ENCODE measurements at places on chromosomes 2 and 18.

GRCh38 chr2:217462121-217462520 is 540.7 kb downstream of the TNS1 start:
- DNase-seq = no peak

DNA sequence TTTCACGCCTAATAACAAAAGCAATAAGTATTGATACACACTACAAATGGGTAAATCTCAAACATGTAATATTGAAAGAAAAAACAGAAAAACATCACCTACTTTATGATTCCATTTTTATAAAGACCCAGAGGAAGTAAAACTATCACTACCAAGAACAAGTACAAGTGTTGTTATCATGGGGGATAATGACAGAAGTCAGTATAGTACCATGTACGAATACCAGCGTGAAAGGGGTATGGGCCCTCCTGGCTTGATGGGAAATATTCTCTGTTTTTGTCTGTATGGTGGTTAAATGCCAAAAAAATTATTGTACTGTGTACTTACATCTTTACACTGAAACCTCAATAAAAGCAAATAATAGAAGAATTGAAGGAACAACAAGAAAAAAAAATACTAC is 665.7 kb downstream of the TMEM182 start:
- no peak for DNase-seq

DNA sequence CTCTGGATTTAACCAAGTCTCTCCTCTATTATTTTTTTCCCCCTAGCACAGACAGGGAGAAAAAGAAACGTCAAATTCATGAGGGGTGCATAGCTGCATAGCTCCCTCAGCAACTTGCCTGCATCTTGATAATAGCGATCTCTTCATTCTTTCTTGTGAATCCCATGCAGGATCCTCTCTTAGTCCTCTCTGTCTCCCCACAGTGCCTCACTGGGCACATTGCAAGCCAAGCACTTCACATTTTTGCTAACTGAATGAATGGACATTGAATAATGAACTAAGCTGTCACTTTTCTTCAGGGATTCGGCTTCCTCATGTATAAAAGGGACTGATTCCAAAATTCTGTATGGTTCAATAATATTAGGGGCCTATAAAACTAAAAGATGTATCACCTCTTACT is 2.9 kb upstream of the EPB41L3 start:
- DNase-seq = no peak

GRCh38 chr2:27152796-27153464 is 4.1 kb downstream of the TCF23 start:
- no peak for DNase-seq

GRCh38 chr18:35862119-35862640 is 110.3 kb upstream of the RMP24 start:
- no peak for DNase-seq

DNA sequence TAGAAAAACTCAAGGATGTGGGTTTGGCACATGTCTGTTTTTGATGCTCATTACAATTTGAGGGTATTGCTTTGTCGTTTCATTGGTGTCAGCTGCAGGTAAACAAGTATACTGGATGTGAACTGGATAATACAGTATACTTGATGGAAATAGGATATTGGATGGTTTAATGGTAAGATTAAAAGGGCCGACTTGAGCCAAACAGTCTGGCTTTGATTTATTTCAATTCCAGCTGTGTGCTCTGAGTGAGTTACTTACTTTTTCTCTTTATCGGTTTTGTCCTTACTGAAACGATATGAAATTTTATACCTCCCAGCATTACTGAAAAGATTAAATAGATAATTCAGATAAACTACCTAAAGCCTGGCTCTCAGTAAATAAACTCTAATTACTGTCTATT is 227.6 kb downstream of the ASXL3 start:
- no peak for DNase-seq

DNA sequence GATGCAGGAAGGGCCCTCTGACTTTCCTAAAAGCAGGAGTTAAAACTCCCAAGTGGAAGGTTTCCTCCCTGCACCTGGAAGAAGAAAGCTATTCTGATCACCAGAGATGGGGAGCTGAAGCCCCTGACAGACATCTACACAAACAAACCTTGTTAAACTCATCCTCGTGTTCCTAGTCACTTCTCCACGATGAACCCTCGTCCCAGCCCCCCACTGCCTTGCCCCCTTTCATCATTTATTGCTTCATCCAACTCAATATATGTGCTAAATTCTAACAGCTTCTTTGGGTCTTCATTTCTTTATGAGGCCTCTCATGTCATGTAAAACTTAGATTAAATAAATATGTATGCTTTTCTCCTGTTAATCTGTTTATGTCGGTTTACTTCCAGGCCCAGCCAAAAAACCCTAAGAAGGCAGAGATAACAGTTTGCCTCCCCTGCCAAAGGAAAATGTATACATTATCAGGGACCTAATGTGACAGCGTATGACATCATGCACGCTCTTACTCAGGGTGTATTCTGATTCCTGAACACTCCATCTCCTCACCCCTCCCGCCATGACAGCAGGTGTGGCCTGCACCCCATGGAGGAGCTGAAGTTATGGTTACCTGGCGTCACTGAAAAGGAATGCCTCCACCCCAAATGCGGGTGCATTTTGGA is 287.2 kb downstream of the STK39 start:
- DNase-seq = no peak

DNA sequence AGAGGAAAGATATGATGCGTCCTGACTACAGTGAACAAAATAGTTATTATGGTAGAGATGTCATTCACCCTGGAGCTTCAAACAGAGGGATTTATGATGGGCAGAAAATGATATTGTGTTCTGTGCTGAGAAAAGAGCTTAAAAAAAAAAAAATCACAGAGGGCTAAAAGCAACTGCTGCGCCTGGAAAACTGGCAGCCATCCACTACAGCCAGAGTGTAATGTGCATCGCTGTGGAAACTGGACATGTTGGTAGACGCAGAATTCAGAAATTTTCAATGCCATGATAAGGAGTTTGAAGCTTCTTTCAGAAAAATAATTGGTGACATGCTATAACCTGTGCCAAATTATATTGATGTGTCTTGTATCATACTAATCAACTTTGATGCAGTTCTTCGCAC is 122.9 kb upstream of the SOX11 start:
- DNase-seq = no peak

GRCh38 chr18:55073116-55073515 is 113.9 kb upstream of the CCDC68 start:
- no peak for DNase-seq

GRCh38 chr2:140270224-140270623 is 1490.0 kb upstream of the NXPH2 start:
- no peak for DNase-seq

DNA sequence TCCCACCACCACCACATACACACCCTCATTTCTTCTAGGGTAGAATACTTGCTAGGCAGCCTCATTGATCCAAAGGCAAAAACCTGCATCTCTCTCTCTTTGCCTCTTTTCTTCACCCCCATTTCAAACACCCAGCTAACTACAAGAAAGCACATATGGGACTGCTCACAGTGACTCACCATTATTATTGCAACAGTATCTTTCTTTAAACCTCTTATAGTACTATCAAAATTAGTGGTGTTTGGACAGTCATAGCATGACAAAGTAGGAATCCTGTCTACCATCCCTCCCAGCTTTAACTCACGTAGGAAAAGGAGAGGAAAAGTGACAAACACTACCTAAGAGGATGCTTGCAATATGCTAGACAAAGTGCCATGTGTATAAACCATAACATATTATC is 422.5 kb upstream of the CRIM1 start:
- no peak for DNase-seq

DNA sequence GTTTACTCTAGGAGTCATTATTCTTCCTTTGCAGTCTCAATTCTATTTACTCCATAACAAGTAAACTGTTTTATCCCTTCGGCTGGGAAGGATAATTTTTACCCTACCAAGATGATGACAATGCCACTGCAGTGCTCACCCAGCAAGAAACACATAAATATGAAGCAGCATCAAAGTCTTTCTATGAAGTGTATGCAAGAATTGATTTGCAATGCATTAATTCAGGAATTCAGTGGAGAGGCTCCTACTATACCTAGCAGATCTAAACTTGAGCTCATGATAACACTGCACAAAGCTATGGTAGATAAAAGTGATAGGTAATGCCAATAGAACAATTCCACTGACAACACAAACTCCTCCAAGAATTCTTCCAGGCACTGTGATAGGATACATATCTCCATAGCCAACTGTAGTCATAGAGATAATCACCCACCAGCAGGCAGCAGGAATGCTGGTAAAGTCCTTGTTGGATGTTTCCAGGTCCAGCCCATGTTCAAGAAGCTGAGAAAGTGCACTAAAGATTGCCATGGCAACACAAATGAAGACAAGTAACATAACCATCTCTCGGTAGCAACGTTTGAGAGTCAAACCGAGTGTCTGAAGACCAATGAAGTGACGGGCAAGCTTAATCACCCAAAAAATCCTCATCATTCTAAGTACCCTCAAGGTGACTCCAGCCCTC is 49.9 kb downstream of the KCNG3 start:
- DNase-seq = no peak

GRCh38 chr2:236240228-236240990 is 23.8 kb downstream of the ASB18 start:
- DNase-seq = no peak

DNA sequence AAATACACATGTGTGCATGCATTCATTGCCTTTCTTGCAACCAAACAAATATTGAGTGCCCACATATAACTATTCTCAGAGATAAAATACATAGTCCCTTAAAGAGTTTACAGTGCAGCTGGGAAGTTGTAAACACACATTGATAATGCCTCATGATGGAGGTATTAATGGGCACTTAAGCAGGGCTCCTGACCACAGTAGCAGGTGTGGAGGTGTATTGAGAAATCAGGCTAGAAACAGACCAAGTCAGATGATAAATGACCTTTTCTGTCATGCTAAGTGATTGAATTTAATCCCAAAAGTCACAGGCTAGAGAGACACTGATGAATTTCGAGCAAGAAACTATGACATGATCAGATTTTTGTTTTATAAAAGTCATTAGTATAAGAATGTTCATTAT is 157.7 kb downstream of the ZNF385B start:
- no peak for DNase-seq

GRCh38 chr18:78517973-78518372 is 461.6 kb upstream of the SALL3 start:
- no peak for DNase-seq

- no peak for DNase-seq
Measured at GRCh38 chr2:232022718-232023117, 61.2 kb downstream of the DIS3L2 start.

GRCh38 chr2:23480957-23481797 is 96.2 kb downstream of the KLHL29 start:
- no peak for DNase-seq

GRCh38 chr2:237863102-237863511 is 3.7 kb downstream of the RAMP1 start:
- DNase-seq = no peak

Data from CD4-positive, alpha-beta T cell treated with Interferon gamma for 1 hour (primary cell).